ENCODE measurements at places on chromosomes 3 and 15. TPM values are rescaled to one million over a fixed set of nuclear protein-coding genes. Genes with fewer than 3 reads are reported as not detected.

DNA sequence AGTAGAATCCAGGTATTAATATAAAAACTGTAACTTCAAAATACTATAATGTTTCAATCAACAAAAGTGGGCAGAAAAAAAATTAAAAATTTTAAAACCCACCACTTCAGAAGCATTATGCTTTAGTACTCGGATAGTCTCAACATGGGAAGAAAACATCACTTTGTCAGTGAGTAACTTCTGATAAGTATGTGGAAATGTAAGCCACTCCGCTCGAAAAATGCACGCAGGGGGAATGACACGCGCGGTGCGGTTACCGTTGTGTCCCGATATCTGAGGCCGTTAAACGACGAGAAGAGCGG, 656 bp downstream of the NGLY1 start:
- DNase-seq: no peak
- no peaks in the 10 kb centered on the region for H3K27me3 ChIP-seq
- H3K4me3 ChIP-seq: peak overlapping the region; percentile 94

- H3K27ac ChIP-seq: no peak overlapping the region
- no peak overlapping the region for H3K4me3 ChIP-seq
- H3K36me3 ChIP-seq: no peaks in the 10 kb centered on the region
- H3K27me3 ChIP-seq: no peaks in the 10 kb centered on the region
- peak; percentile 22 for DNase-seq
- peaks cover 9% of the 10 kb centered on the region for H3K4me1 ChIP-seq
Measured at GRCh38 chr15:88655800-88656488, 17.1 kb downstream of the ISG20 start.

The CAMP gene
- total RNA-seq: not detected

The NANOGP8 gene
- not detected for total RNA-seq

The NUDT16 gene
- total RNA-seq: 18.2 TPM

- H3K4me3 ChIP-seq: no peak overlapping the region
- H3K27ac ChIP-seq: no peak overlapping the region
- H3K36me3 ChIP-seq: no peaks in the 10 kb centered on the region
Measured at GRCh38 chr3:165725296-165725695, 111.9 kb downstream of the BCHE start.

The CFAP91 gene
- total RNA-seq: 4.2 TPM

The PAK2 gene
- 41.3 TPM for total RNA-seq

DNA sequence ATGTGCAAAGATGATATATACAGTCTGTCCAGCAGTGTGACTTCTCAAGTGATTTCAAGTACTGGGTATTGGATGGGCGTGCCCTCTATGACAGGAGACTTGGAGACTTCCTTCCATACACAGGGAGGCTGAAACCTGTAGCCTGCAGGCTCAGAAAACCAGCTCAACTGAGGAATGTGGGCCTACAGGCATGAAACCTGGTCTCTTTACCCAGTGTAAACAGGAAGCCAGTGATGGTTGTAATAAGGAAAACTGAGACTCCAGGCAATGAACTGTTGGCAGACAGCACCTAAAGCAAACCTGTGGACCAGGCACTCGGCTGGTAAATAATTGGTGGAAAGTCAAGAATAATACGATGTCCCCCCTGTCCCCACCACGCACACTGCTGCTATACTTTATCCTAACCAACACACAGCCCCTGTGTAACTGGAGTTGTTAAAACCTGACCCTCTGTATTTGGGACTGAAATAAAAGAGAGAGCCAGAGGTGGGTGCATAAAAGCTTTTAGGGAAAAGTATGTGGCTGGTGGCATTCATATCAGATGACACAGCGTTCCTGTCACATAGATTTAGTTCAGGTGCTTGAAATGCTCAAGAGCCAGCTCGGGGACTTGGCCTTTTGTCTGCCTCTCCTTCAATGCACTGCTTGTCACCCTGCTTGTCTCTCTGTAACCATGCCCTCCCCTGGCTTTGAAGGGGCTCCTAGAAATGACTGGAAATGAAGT, 144.7 kb downstream of the TPRG1 start:
- no peaks in the 10 kb centered on the region for H3K36me3 ChIP-seq
- no peaks in the 10 kb centered on the region for H3K4me1 ChIP-seq
- DNase-seq: no peak
- no peak overlapping the region for H3K27ac ChIP-seq

- DNase-seq: no peak
- H3K27me3 ChIP-seq: no peaks in the 10 kb centered on the region
- H3K36me3 ChIP-seq: no peaks in the 10 kb centered on the region
Measured at GRCh38 chr3:55505776-55506175, 18.7 kb upstream of the WNT5A start.

- H3K36me3 ChIP-seq: no peaks in the 10 kb centered on the region
- H3K4me3 ChIP-seq: no peak overlapping the region
- no peak for DNase-seq
- H3K4me1 ChIP-seq: peaks cover 35% of the 10 kb centered on the region
- H3K27me3 ChIP-seq: no peaks in the 10 kb centered on the region
Measured at GRCh38 chr3:114441386-114441785, 147.6 kb downstream of the TIGIT start.

DNA sequence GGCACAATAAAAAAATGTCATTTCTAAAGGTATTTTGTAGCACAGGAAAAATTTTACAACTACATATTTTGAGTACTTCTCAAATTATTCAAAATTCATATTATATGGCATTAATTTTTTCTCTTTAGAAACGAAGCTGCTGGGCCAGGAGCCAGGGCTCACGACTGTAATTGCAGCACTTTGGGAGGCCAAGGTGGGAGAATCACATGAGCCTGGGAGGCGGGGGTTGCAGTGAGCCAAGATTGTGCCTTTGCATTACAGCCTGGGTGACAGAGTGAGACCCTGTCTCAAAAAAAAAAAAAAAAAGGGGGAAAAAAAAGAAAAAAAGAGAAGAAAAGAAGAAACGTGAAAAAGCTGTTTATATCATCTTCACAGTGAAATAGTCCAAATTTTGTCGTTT, 62.0 kb downstream of the CADM2 start:
- no peaks in the 10 kb centered on the region for H3K27me3 ChIP-seq
- no peak for DNase-seq

DNA sequence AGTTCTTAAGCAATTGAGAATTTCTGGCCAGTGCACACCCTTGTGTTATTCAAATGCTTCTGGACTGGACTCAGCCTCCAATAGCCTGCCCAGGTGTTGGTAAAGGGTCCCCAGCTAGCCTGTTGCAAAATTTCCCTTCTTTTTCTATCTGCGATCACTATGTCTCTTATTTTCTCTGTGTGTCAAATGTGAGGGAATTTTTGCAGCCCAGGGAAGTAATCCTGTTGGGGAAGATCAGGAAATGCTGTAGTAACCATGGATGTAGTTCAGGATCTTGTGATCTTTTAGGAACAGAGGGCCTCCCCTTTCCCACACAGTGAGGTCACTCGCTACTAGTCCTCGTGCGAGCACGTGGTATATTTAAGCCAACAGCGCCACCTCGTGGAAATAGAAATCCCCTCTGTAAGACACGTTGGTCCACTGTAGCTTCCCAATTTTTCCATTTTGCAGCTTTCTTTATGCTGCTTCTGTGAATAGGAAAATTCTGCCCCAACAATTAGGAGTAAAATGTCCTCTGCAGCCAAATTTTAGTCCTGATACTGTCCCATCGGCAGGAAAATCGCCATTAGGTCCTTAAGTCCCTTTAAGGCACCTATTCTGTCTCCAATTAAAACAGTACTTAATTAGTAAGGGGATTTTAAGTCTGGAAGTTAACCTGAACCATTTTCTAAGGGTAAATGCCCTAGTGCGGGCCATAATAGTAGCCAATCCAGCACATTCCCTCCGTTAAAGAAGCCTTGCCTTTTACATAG, 4.0 kb upstream of the SMCO1 start:
- H3K27me3 ChIP-seq: no peaks in the 10 kb centered on the region
- no peaks in the 10 kb centered on the region for H3K4me1 ChIP-seq
- DNase-seq: no peak
- no peaks in the 10 kb centered on the region for H3K36me3 ChIP-seq
- H3K27ac ChIP-seq: no peak overlapping the region

The ZNF197 gene
- 17.9 TPM for total RNA-seq

The SST gene
- 23.8 TPM for total RNA-seq

The MYL3 gene
- not detected for total RNA-seq

The CCR5 gene
- total RNA-seq: 3.9 TPM

The CDV3 gene
- 55.0 TPM for total RNA-seq

DNA sequence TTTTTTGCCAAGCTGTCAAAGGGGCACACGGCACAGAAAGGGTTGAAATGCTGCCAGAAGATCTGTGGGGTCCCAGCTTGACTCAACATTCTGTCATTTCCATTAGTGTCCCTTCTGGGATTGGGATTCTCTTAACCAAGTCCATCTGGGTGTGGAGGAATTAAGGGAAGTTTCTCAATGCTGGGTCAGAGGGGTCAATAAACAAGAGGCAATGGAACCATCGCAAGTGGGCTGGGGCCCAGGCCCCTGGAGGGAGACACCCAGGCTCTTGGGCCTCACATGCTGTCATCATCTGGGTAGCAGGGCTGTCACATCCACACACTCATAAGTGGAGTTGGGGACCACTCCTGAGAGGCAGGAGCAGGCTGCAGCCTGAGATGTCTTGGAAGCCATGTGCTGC, 8.1 kb upstream of the APOD start:
- H3K27me3 ChIP-seq: no peaks in the 10 kb centered on the region
- no peak for DNase-seq
- H3K4me3 ChIP-seq: no peak overlapping the region
- no peaks in the 10 kb centered on the region for H3K36me3 ChIP-seq
- no peaks in the 10 kb centered on the region for H3K4me1 ChIP-seq
- H3K27ac ChIP-seq: no peak overlapping the region

DNA sequence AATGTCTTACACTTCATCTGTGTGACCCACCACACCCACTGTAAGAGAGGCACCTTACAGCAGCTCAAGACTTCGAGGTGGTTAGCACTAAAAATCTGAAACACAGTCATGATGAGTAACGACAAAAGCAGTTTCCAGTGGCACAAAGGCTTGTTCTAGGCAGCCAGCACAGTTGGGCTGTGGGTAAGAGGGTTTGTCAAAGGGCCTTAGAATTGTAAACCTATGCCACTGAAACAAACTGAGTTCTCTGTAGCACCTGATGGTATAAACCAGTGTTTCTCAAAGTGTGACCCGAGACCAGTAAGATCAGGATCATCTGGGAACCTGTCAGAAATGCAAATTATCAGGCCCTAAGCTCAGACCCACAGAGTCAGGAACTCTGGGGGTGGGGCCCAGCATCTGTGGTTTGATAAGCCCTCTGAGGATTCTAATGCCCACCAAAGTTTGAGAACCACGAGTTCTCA, 36.5 kb downstream of the DAPK2 start:
- no peaks in the 10 kb centered on the region for H3K36me3 ChIP-seq
- peak overlapping the region; percentile 68 for H3K27ac ChIP-seq
- DNase-seq: no peak
- no peaks in the 10 kb centered on the region for H3K27me3 ChIP-seq

The CTXN2 gene
- total RNA-seq: not detected

- no peak for DNase-seq
- no peak overlapping the region for H3K27ac ChIP-seq
- no peaks in the 10 kb centered on the region for H3K27me3 ChIP-seq
Measured at GRCh38 chr3:193939527-193939926, 196.4 kb upstream of the HES1 start.

GRCh38 chr15:90011705-90012104, 10.6 kb downstream of the ZNF710 start:
- H3K27ac ChIP-seq: no peak overlapping the region
- no peaks in the 10 kb centered on the region for H3K36me3 ChIP-seq
- DNase-seq: no peak
- H3K27me3 ChIP-seq: no peaks in the 10 kb centered on the region
- peaks cover 28% of the 10 kb centered on the region for H3K4me1 ChIP-seq

The NPAP1 gene
- not detected for total RNA-seq

DNA sequence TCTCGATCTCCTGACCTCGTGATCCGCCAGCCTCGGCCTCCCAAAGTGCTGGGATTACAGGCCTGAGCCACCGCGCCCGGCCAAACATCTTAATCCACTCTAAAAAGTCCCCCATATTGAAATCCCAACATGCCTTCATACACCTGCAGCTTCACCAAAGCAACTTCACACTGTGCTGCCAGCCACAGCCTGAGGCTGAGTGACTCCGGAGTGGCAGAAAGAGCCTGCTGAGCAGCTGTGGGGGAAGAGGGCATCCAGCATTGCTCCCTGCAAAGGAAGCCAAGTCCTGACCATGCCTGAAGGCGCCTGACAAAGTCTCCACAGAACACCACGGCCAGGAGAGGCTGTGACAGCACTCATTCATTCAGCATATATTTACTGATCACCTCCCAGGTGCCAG, 21.6 kb upstream of the VGLL4 start:
- no peaks in the 10 kb centered on the region for H3K27me3 ChIP-seq
- no peak overlapping the region for H3K4me3 ChIP-seq
- DNase-seq: no peak
- H3K27ac ChIP-seq: no peak overlapping the region

DNA sequence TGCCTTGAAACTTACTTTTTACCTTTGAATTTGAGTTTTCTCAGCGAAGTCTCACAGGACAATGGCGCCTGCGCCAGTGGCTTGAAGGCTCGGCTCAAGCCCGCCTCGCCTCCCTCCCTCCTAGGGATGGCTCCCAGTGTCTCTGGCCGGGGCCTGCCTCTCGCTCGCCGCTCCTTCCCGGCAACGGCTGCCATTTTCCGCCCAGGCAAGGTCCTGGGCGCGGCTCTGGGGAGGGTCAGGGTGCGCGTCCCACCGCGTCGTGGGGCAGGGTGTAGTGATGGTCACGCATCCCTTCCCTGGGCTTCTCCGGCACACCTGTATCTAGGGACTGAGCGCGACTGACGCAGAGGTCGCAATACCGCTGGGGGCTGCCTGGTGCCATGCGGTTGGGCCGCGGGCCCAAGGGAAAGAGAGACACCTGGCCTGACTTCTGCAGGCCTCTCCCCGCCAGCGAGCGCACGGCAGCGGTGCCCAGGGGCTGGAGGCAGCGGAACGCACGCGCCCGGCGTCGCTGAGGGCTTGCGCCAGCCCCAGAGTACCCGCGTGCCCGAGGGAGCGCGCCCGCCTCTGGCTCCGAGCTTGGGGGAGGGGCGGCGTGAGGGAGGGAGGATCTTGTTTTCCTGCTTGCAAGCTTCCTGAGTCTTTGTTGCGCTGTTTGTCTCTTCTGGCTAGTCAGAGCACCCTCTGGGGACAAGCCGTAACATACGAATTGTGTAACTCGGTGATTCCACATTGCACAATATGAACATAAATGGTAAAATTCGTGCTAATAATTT, 20.7 kb upstream of the FEM1B start:
- DNase-seq: no peak
- H3K4me1 ChIP-seq: peaks cover 24% of the 10 kb centered on the region
- H3K27ac ChIP-seq: peak overlapping the region; percentile 93
- peak overlapping the region; percentile 51 for H3K4me3 ChIP-seq

The HRG gene
- 0.25 TPM for total RNA-seq

The LRRC57 gene
- 25.3 TPM for total RNA-seq

GRCh38 chr15:60339236-60339635, 58.5 kb downstream of the ANXA2 start:
- H3K27ac ChIP-seq: no peak overlapping the region
- H3K36me3 ChIP-seq: no peaks in the 10 kb centered on the region
- H3K27me3 ChIP-seq: no peaks in the 10 kb centered on the region
- no peak overlapping the region for H3K4me3 ChIP-seq

Measured in vagina (tissue), 2 donors.